HS-27A (cell line): ENCODE measurements at places on chromosomes 2 and 18.

DNA sequence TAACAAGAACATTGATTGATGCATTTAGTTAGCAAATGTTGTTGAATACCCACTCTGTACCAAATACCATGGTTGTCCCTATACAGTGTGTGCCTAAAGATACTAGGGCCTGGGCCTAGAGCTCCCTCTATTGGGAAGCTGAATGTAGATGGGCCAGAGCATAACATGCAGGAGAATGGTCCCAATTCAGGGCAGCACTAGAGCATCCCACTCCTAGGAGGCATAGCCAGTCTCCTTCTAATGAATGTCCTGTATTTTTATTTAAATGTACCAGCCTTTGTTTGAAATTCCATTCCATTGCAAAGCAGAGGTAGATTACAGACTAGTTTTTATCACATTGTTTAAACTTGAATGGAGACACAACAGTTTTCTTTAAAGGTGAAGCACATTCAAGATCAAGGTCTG lies 90.6 kb downstream of the FEZ2 start:
- DNase-seq: peak; percentile 35

- DNase-seq: no peak
Observed at GRCh38 chr2:239216614-239217273, 184.1 kb downstream of the HDAC4 start.

DNA sequence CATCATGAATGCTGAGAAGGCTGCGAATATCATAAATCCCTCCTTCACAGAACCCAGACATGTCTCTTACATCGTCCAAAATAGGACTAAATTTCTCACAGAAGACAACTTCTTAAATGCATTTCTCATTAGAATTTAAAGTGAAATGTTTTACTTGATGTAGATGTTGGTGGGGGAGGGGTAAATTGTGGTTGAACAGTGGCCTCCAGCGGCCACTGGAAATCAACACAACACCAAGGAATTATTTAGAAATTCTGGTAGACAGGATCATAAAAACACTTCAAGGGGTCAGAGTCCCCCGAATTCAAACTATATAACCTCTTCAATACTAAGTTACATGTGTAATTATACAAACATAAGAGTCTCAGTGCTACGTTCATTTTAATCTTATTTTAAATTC lies 135.9 kb downstream of the ABCA12 start:
- no peak for DNase-seq

DNA sequence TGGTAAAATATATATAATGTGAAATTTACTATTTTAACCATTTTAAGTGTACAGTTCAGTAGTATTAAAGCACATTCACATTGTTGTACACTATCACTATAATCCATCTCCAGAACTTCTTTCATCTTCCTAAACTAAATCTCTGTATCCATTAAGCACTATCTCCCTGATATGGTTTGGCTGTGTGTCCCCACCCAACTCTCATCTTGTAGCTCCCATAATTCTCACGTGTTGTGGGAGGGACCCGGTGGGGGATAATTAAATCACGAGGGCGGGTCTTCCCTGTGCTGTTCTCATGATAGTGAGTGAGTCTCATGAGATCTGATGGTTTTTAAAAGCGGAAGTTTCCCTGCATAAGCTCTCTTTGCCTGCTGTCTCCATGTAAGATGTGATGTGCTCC lies 178.9 kb upstream of the NABP1 start:
- DNase-seq: no peak

- DNase-seq: no peak
Observed at GRCh38 chr2:177332026-177332991, 60.3 kb upstream of the AGPS start.

GRCh38 chr2:191453761-191454160 lies 208.6 kb downstream of the MYO1B start:
- no peak for DNase-seq

DNA sequence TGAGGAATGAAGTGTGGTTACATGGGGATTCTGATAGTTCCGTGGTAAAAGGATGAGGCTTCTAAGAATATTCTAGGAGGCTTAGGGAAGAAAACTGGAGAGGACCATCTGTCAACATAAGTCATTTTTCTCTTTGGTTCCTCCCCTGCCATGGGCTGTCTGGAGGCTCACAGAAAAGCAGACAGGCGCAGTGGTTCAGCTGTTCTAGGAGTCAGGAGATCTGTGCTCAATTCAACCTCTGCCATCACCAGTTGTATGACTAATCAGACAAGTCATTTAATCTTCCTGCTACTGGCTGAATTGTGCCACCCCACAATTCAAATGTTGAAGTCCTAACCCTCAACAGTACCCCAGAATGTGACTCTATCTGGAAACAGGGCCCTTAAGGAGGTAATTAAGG lies 36.4 kb downstream of the ADAM17 start:
- no peak for DNase-seq

GRCh38 chr2:152423684-152424083 lies 88.7 kb downstream of the FMNL2 start:
- DNase-seq: no peak

GRCh38 chr2:207113414-207113813 lies 52.3 kb downstream of the KLF7 start:
- no peak for DNase-seq

- no peak for DNase-seq
Observed at GRCh38 chr2:133710613-133711012, 142.3 kb upstream of the NCKAP5 start.
